Kidney epithelial cell (primary cell): ENCODE measurements at places on chromosomes 7 and 10. TPM values are rescaled to one million over a fixed set of nuclear protein-coding genes. Genes with fewer than 3 reads are reported as not detected.

Gene EZH2
- 17.7 and 19.7 TPM in 2 replicates for total RNA-seq

Gene ZNHIT1
- 90.2 and 109 TPM in 2 replicates for total RNA-seq

Gene NSUN6
- total RNA-seq = 6.6 TPM in 2 replicates

Gene TMEM213
- not detected in 2 replicates for total RNA-seq

Gene KCND2
- total RNA-seq = 0.27 and 0.29 TPM in 2 replicates

Gene ZNF239
- 7.3 and 8.4 TPM in 2 replicates for total RNA-seq

Gene TAS2R5
- total RNA-seq = 0.46 and 3.7 TPM in 2 replicates

Gene PIK3AP1
- 8.9 and 10.5 TPM in 2 replicates for total RNA-seq

Gene TRIM73
- total RNA-seq = 0.48 TPM in 1 of 2 replicates, not detected in the other

Gene AZGP1
- total RNA-seq = 0.75 TPM in 1 of 2 replicates, not detected in the other

Gene GIMAP7
- total RNA-seq = not detected in 2 replicates

Gene LBX1
- not detected in 2 replicates for total RNA-seq

Gene APBB1IP
- 0.07 and 1.8 TPM in 2 replicates for total RNA-seq

Gene PTF1A
- total RNA-seq = not detected in 2 replicates

Gene ANKRD7
- total RNA-seq = 1.0 and 1.2 TPM in 2 replicates

Gene DDC
- not detected in 2 replicates for total RNA-seq

Gene OR2A25
- not detected in 2 replicates for total RNA-seq

Gene BPGM
- 29.2 and 30.7 TPM in 2 replicates for total RNA-seq

Gene CRHR2
- not detected in 2 replicates for total RNA-seq

Gene KCNH2
- total RNA-seq = 2.1 and 4.1 TPM in 2 replicates

Gene GRM3
- not detected in 2 replicates for total RNA-seq

Gene BZW2
- total RNA-seq = 61.2 and 62.2 TPM in 2 replicates

Gene PVRIG
- not detected in 2 replicates for total RNA-seq

Gene KMT2C
- 29.0 and 35.1 TPM in 2 replicates for total RNA-seq

Gene LRRD1
- total RNA-seq = not detected in 2 replicates

Gene COX19
- 14.1 and 15.5 TPM in 2 replicates for total RNA-seq

Gene LIPJ
- 0.08 TPM in 1 of 2 replicates, not detected in the other for total RNA-seq

Gene MBL2
- not detected in 2 replicates for total RNA-seq

Gene BICC1
- total RNA-seq = 58.0 and 64.6 TPM in 2 replicates

Gene C7orf57
- 0.34 TPM in 1 of 2 replicates, not detected in the other for total RNA-seq

Gene ARMC3
- total RNA-seq = 0.34 and 1.6 TPM in 2 replicates

Gene MYH16
- 0.89 and 5.6 TPM in 2 replicates for total RNA-seq

Gene MEST
- total RNA-seq = 14.2 and 15.2 TPM in 2 replicates

Gene PLAU
- 709 and 758 TPM in 2 replicates for total RNA-seq
